Hematopoietic multipotent progenitor cell treated with erythropoietin and hydrocortisone succinate and interleukin-3 and kit ligand, for 15 days (in vitro differentiated cells): ENCODE measurements at places on chromosomes 7 and 10.

- DNase-seq = no peak
Observed at GRCh38 chr7:107799647-107800264, 3.3 kb downstream of the SLC26A3 start.

DNA sequence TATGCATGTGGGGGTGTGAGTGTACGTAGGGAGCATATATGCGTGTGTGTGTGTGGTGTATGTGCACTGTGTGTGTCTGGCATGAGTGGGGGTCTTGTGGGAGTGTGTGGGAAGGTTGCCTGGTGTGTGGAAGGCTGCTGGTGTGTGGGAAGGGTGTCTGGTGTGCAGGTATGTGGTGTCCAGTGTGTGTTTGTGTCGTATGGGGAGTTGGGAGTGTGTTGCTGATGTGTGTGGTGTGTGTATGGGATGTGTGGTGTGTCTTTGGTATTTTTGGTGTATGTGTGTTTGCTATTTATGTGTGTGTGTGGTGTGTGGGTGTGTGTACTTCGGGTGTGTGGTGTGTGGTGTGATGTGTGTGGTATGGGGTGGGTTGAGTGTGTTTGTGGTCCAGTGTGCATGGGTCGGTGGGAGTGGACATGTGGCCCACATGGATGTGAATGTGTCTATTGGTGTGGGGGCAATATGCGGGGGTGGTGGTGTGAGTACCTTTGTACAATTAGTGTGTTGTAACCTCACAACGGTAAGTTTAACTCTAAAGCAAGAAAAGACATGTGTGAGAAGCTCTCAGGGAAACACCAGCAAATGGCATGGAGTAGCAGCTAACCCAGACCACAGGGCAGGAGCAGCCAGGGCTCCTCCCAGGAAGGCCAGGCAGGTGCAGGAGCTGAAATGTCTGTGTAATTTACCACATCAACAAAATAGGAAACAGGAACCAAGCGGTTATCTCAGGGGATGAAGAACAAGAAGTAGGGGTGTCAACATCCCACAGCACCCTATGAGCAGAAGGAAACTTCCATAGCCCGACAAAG lies 11.9 kb downstream of the ANTXRL start:
- DNase-seq = no peak

DNA sequence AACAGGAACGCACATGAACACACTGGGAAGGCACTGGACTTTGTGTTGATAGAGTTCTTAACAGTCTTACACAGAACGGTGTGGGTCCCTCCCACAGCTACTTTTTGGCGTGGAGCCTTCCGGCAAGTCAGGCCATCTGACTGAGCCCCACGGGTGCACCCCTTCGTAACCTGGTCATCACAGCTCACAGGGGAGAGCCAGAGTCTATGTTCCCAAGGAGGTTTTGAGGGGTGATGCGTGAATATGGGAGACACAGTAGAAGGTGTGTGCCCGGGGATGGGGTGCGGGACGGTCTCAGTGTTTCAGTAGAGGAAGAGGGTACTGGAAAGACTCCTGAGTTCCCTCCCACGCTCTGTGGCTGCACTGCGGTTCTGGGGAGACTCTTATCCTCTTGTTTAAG lies 291.7 kb downstream of the DNAJB6 start:
- no peak for DNase-seq

DNA sequence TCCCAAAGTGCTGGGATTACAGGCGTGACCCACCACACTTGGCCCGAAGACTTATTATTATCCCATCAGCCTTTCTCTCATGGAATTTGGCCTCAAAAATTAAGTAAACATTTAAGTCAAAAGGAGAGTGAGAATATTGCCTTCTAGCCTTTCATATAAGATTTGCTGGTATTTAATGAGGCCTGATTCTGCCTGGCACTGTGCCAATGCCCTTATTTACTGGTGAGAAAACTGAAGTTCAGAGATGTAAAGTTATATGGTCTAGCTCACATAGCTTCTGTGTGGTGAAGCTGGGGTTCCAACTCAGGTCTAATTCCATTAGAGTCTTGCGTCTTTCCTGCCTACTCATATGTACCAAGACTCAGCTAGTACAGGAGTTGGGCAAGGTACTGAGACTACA lies 260.2 kb downstream of the SDHAF3 start:
- DNase-seq = no peak

GRCh38 chr10:128095027-128095752 lies 31.0 kb downstream of the MKI67 start:
- DNase-seq = no peak

- DNase-seq = no peak
Observed at GRCh38 chr10:8183241-8183704, 128.8 kb downstream of the GATA3 start.

DNA sequence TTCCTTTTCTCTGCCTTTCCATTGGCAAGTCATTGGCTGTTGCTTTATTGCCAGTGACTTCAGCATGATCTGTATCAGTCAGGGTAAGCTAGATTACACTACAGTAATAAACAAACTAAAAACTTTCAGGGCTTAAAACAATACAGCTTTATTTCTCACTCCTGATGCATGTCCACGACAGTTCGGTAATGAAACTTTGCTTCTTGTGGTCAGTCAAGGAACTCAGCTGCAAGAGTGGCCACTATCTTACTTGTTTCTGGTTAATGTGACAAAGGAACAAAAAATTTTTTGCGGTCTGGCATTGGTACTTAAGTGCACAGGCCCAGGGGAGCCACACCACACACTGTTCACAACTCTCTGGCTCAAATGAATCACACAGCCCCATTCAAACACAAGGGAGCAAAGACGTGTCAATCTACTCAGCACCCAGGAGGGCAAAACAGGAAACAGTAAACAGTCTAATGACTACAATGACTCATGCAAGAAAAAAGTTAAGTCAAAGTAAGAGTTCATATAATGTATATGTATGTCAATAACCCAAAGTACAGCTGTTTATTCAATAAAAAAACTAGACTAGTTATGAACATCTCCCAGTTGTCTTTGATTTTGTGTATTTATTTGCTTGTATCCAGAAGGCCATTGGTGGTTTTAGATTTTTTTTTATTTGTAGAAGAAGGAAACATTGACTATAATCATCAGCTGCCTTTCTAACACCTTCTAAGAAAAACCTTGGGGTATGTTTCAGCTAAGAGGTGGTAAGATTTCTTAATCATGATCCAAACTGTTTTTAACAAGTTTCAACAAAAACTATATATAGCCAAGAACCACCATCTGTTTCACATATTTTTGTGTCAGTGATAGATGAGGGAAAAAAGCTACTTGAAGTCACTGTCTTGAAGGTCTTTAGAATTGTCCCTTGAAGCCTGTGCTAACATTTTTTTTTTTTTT lies 134.4 kb upstream of the FAM3C start:
- DNase-seq = no peak

DNA sequence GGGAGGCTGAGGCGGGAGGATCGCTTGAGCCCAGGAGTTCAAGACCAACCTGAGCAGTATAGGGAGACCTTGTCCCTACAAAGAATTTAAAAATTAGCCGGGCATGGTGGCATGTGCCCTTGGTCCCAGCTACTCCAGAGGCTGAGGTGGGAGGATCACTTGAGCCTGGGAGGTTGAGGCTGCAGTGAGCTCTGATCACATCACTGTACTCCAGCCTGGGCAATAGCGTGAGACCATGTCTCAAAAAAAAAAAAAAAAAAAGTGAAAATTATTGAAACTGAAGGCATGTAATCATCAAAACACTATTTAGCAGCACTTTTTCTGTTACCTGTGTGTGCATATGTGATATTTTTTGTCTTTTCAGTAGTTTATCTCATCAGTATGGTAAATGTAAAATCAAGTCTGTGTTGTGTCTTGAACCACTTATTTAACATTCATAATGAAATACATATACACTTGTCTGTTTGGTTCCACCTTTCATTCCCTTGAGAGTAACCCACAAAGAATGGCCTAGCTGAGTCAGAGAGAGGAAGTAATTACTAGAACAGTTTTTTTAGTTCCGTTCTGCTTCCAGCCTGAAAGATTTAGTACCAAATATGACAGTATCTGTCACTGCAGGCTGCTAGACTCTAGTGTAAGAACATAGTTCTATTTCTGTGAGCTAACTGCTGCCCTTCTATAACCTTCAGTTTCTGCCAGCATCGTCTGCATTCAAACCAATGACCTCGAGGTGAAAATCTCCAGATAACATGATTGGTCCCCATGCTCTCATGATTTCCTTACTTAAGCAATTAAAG lies 68.6 kb downstream of the MMRN2 start:
- no peak for DNase-seq

DNA sequence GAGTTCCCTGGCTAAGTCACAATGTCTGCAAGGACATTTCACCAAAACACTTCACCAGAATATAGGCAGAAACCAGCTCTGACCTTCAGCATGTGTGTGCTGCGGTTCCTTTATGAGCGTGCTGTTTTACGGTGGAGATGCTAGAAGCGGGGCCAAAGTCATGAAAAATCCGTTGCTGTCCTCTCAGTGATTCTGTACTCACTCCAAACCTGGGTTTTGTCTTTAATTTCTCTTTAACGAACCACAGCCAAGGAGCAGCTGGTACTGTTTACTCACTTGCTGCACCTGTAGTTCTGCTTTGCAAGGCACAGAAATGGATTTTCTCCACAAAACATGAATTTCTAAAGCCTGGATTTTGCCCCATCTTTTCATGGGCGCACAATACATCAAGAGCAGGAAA lies 639.9 kb downstream of the PHTF2 start:
- no peak for DNase-seq

DNA sequence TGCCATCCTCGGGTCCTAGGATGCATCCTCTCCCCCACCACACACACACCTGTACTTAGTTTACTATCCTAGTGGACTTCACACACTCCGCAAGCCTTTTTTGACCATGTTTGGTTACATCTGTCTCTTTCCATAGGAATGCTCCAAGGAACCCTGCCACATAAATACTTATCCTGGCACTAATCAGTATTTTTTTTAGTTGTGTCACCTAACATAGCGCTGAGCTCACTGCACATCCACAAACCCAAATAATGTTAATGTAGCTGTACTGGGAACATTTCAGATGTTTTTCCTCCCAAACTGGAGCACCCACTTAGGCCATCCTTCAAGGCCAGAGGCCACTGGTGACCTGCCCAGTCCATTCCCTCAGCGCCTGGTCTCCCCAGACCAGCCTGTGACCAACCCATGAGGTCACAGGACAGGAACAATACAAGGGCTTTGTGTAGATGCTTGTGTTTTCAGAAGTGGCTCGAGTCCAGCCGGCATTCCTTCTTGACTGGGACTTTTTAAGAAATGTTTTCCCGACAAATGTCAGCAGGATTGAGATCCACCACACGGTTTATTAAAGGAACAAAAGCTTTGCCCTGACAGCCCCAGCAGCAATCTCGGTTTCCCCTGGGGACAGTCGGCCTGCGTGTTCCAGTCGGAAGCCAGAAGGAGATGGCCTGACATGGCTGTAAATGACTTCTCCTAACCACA lies 181.4 kb downstream of the JCAD start:
- DNase-seq = no peak

GRCh38 chr7:31335161-31335856 lies 5.2 kb downstream of the NEUROD6 start:
- DNase-seq = no peak

GRCh38 chr7:1232103-1232466 lies 587 bp upstream of the UNCX start:
- DNase-seq = no peak
